Panc1 (cell line): ENCODE measurements at places on chromosomes 2 and 18.
A peak's percentile ranks its signal among the peaks of the same experiment; 100 is the strongest.

DNA sequence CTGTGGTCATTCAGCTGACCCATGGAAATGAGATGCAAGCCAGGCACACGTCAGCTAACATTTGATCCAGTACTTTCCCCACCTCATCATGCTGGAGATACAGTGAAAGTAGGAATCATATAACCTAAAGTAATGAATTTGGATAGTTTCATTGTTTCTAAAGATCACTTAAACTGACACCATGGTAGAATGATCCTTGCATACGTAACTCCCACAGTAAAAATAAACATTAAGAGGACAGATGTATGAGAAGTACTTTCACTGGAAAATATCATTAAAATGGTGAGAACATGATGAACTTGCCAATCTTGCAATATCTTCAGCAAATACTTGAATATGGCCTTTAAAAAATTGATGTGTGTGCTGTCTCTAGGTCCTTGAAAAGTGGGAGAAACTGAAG, 85.4 kb downstream of the MAIP1 start:
- DNase-seq, result no peak

DNA sequence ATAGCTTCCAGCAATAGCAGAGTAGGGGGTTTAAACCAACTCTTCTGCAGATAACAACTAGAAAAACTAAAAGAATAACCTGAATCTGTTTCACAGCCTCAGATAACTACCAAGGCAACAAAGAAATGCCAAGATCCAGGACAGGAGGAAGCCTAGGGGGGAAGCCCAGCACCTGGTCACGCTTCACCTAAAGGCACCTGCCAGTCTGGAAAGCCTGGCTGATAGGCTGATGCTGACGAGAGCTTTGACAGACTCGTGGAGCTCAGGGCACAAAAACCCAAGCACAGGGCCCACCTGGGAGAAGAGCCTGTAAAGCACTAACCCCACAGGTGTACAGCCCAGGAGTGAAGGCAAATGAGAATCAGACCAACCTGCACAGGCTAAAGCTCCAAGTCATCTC, 22.6 kb downstream of the EIPR1 start:
- DNase-seq, result no peak

DNA sequence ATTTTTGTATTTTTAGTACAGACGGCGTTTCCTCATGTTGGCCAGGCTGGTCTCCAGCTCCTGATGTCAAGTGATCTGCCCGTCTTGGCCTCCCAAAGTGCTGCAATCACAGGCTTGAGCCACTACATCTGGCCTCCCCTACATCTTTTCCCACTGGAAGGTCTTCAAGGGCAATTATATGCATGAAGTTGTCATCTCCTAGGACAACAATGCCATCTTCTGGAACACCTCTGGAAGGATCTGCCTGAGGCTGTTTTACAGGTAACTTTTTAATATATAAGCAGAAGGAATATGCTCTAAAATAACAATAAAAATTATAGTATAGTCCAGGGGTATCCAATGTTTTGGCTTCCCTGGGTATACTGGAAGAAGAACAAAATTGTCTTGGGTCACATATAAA, 321.4 kb downstream of the AFF3 start:
- DNase-seq, result no peak

DNA sequence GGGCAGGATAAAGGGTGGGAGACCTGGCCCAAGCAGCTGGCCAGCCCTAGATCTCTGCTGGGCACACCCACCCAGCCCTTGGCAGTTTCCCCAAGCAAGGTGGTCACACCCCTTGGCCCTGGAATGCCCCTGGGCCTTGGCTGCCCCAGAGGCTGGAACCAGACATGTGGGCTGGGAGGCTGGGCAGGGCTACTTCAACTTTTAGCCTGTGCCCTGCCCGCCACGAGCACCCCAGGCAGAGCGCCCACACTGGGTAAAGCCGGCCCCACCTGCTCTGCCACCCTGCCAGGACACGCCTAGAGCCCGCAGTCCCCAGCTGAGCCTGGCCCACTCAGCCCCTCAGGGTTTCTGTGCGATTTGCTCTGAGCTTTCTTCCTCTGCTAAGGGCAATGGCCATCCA, 119.7 kb upstream of the SMAD2 start:
- no peak for DNase-seq

- DNase-seq, result no peak
Observed at GRCh38 chr2:25063876-25064660, 22.2 kb downstream of the EFR3B start.

GRCh38 chr18:62812242-62812641, 96.9 kb downstream of the PHLPP1 start:
- no peak for DNase-seq

DNA sequence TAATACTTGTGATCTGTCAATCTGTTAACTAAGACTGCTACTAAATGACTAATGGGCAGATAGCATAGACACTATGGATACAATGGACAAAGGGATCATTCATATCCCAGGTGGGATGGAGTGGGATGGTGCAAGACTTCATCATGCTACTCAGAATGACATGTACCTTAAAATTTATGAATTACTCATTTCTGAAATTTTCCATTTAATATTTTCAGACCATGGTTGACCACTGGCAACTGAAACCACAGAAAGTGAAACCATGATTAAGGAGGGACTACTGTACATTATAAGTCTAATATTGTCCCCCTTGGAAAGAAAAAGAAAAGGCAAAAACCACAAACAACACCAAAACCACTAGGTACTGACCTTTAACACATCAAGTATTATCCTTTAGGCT, 247.0 kb upstream of the SYT4 start:
- no peak for DNase-seq

DNA sequence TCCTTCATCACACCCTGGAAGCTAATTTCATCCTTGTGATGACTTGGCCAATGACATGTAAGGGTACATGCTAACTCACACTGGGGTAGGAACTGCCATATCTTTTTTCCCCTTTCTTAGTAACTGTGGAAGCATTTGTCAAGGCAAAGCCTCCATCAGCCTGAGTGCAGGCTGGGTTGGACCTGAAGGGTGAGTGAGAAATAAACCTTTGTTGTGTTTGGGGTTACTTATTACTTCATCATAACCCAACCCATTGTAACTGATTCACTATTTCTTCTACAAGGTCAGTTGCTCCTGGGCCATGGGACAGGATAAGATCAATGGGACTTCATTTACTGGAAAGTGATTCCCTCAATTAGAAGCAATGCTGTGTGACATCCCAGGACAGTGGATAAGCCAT, 108.4 kb downstream of the COL6A3 start:
- DNase-seq, result no peak

DNA sequence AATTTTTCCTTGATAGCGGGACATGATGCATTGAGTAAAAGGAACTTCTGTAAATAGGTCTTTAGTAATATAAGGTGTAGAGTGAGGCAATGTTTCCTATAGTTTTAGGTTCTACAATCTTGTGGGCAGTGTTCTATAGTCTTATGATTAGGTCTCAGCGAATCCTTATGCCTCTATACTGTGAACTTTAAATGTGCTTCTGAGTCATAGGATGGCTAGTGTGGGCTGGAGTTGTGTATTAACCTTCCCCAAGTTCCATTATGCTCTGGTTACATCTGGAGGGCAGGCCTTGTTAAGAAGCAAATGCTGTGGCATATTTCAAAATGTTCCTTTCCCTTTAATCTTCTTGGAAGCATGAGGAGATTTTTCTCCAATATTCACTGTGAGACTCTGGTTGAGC, 73.5 kb downstream of the ROCK2 start:
- DNase-seq, result no peak

DNA sequence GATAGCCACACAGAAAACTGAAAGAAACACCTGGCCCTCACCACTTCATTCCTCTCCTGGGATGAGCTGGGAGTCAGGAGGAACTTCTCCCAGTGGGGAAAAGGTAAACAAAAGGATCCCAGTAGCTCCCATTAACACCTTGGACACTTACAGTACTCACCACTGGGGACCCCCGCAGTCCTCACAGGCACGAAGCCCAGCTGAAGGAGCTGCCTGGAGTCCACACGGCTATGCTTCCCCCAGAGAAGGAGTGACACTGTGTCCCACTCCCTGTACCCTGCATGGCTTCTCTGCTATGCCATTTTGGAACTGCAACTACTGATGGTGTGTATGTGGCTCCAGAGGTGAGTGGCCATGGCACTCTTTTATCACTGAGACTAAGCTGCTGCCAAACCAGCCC, 1565.1 kb downstream of the LRP1B start:
- no peak for DNase-seq

- peak; percentile 30 for DNase-seq
Observed at GRCh38 chr2:68225119-68225632, 27.2 kb downstream of the PPP3R1 start.

DNA sequence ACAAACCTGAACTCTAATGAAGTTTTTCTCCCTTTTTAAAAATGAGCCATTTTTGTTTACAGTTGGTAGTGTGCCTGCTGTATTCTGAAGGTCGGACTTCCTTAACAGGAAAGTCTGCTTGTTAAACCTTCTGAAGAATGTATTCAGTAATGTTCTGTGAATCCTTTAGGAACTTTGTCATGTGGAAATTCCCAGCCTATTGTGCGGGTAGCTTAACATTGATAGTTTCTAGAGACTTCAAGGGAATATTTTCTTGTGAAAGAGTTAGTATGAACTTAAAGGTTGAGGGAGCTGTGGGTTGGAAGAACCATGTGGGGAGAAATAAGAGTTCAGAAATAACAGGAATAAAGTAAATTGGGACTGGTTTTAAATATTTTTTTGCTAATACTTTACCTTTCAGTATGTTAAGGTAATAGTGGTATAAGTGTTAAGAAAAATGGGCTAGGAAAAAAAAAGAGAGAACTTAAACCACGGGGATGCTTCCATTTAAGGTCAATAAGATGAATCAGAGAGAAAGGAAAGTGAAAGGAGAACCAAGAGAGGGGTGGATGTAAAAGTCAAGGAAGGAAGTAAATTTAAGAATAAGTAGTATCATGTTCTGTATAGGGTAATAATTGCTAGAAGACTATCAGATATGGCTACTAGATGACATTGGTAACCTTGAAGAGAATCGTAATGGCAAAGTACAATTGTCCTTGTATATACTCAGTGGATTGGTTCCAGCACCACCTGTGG, 90.5 kb downstream of the PMS1 start:
- DNase-seq, result no peak

GRCh38 chr2:146652311-146652710, 1192.5 kb upstream of the ACVR2A start:
- DNase-seq, result no peak

DNA sequence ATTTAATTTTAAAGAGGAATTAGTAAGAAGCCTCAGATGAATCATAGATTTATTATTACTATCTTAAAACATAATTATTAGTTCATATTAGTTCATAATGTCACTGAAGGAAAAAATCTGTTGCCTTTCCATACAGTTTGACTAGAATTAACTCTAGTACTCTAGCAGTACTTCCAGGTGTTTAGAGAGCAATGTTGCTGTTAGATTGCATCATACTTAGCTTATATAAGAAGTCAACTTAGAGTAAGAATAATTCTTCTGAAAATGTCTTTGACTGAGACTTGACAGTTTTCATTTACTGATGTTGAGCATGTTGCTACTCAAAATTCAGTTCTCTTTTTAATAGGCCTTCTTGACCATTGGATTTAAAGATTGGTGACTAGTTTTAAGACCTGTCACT, 4.7 kb downstream of the RAB3GAP1 start:
- no peak for DNase-seq

DNA sequence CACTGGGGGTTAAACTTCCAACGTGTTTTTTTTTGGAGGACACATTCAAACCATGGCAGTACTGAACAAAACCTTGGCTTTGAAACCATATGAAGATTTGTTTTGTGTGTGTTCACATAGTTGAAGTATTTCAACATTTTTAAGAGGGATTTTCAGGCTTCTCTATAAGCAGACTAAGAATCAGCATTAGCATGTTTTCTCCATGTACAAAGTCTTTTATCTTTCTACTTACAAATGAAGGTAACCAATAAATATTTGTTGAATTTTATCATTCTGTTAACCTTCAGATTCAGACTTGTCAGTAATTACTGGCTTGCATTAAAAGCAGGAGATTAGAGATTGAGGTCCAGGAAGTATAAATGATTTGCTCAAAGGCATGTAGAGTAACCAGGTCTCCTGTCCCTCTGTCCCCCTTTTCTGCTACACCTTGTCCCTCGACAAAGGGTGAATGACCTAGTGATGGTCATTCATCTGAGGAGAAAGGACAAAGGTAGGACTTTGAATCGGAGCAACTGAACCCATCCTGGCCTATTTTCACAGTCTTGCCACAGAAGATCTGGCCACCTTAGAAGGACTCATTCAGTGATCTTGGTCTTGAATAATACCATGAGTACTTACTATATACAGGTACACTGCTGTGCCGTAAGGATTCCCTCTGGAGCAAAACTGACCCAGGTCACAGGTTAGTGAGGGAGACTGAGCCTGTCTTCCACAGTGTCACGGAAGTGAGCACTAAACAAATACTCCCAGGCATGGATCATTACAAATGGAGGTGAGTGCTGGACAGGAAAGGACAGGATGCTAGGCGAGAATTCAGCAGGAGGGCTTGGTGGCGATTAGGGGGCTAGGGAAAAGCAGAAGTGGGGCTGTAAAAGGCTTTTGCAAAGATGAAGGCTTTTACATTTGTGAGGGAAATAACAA, 2.2 kb upstream of the MYCN start:
- DNase-seq, result no peak

DNA sequence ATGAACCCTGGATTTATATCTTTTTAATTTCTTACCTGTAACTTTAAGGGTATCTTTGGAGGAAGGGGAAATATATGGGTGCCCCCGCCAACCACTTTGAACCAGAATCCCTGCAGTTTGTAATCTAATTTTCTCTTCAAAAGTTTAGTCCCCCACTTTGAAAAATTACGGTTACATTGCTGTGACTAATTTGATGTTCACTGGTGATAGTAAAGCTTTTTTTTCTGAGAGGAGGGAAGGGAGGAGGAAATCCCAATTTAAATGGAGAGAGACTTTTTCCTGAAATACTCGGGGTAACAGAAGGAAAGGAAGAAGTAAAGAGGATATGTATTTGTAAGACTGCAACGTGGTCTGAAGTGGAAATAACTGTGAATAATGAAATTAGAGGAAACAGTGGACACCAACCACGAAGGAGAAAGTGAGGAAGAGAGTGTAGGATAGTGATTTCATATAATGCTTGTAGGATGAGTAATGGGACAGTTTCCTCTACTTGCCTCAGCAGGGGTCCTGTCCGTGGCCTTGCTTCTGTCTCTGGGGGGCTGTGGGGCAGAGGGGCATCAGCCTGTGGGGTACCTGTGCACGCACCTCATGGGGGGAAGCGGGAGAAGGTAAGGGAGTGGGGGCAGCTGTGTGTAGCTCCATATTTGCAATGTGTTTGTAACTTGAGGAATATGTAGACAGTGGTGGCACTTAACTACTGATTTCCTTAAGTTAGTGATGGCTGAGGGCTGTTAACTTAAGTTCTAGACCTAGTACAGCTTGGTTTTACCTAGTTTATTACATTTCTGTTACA, 161.1 kb downstream of the LTBP1 start:
- no peak for DNase-seq

- no peak for DNase-seq
Observed at GRCh38 chr2:240645801-240646175, 20.5 kb downstream of the GPR35 start.

DNA sequence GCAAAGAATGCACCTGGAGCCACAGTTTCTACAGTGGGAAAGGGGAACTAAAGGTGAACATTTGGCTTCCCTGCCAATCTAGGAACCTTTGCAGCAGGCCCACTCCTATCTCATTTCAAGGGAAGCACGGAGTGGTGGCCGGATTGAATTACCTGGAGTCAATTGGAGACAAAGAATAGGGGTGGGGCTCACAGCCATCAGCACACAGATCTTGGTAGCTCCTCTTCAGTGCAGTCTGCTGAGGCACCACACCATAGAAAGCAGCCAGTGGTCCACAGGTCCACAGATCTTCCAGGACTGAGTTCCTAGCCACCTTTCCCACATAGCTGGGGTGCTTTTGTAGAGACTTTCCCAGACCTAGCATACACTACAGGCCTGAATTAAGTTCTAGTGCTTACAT, 43.5 kb upstream of the NXPH2 start:
- no peak for DNase-seq

GRCh38 chr2:208541989-208542464, 135.4 kb downstream of the PTH2R start:
- DNase-seq, result no peak
